ENCODE measurements at places on chromosomes 2 and 18.

DNA sequence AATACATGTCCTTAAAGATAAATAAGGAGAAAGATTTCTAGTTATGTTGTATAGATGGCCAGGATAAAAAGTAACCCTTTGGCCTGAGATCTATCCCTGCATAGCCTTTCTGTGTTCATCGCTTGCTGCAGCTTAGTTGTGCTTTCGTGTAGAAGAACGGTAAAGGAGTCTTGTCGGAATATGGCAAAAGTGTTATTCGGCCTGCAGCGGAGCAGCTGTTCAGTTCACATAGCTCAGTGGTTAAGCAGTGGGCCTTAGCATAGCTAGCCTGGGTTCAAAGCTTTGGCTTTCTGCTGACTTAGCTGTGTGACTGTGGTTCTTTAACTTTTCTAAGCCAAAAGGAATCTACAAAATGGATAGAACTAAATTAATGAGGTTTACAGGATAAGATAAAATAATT lies 55.4 kb downstream of the MALT1 start:
- no peak for DNase-seq

DNA sequence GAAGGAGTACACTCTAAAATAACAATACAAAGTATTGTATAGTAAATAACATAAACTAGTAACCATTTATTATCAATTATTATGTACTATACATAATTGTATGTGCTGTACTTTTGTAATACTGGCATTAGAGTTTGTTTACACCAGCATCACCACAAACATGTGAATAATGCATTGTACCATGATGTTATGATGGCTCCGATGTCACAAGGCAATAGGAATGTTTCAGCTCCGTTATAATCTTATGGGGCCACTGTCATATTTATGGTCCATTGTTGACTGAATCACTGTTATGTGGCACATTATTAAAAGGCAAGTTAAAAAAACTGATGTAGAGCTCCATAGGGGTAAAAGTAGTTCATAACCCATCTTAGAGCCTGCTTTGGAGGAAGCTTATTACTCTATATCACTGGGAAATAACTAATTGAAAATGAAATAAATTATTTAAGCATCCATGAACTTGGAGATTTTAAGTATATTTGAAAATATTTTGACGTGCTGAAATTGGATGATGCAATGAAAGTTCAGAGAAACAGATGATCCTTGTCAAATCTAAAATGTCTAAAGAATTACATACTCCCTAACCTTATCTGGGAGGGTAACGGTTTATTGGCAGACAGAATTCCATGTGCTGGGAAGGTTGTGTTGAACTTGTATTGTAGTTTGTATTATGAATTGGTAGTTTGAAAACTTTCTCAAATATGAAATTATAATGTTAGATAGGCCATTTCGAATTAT lies 2.4 kb downstream of the SKA1 start:
- no peak for DNase-seq

DNA sequence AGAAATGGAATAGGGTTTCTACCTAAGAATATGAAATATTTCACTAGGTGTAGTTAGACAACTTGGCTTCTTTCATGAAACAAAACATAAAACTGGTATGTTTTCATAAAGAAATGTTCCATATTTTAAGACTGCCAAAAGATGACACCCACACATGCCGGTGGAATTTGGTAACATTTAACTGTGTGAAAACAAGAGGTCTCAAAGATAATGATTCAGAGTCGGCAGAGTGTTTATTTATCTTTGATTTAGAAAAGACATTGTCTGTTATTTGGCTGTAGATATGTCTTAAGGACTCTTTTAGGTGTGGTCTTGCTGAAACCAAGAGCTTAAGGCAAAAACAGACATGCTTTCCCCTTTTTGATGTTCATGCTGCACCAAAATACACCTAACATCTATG lies 63.5 kb upstream of the FN1 start:
- DNase-seq = no peak

DNA sequence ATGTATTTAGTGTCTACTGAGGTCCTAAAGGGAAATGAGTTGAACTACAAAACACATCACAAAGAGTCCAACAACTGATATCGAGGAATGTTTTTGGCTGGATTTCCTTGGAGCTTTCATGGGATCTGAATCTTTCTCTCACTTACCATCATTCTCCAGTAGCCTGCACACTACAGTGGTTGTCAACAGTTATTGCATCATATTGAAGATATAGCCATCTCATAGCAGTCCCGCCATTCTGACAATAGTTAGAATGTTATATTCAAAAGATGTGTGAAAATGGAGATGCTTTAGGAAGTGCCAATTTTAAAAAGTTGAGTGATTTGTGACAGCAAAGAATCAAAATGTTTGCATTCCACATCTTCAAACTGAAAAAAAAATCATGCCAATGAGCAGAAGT lies 186.8 kb downstream of the DSC3 start:
- no peak for DNase-seq

DNA sequence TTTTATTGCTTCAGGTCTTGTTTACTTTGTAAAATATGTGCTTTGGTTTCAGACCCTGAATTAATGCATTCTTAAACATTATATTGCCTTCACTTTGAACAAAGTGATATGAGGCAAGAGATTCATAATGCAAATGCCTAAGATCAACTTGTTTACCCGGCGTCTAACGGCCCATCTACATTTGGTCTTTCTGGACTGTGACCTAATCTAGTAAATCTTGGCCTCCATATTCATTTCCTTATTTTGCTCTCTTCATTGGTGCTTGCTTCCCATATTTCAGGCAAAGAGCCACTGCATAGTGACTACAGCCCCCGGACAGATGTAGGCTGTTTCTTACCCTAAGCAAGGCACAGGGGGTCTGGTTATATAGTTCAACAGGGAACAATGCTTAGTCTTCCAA lies 53.0 kb upstream of the SLC39A10 start:
- no peak for DNase-seq

DNA sequence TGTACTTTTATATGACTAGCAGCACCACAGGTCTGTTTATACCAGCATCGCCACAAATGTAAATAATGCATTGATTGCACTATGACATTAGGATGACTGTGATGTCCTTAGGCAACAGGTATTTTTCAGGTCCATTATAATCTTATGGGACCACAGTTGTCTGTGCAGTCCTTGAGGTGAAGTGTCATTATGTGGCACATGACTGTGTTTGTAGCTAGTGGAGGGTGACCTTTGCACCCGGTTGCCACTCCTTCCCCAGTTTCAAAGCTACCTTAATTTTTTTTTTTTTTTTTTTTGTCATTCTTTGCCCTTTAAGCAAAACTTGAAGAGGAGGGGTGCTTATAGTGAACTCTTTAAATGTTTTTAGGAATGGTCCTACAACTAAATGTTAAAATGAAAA lies 386.4 kb downstream of the THSD7B start:
- no peak for DNase-seq

DNA sequence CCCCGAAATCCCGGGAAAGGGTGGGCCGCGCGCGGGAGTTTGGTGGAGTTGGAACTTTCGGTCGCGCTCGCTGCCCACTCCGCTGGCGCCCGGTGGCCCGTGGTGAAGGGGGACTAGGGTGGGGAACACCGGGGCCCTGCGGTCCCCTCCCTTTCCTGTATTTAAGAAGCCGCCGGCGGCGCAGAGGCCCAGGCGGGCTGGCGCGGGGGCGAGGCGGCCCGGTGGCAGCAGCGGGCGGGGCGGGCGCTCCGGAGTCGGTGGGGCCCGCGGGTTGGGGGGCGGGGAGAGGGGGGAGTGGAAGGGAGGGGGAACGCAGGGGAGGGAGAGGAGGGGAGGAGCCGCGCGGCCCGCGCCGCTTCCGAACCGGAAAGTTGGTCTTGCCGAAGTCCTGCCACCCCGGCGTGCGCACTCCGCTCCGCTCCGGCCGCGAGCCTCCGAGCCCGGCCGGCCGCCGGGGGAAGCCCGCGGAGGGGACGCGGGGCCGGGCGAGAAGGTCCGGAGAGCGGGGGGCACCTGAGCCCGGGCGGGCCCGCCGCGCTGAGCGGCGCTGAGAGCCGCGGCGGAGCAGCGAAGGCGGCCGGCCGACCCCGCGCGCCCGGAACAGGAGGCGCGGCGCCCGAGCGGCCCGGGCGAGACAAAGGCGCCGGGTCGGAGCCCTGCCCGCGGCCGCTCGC lies 425 bp upstream of the SALL3 start:
- DNase-seq = no peak

DNA sequence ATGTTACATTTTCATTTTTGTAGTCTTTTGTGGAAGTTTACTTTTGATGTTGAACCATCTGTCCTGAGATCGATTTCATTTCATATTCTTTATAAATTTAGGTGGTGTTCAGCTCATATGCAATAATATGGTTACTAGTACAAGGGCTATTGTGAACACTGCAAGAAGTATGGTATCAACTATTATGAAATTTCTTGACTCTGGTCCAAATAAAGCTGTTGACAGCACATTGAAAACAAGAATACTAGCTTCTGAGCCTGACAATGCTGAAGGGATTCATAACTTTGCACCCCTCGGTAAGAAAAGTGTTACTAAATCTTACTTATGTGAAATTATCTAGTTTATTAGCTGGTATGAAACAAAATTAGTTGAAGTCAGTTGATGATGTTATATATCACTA lies 124.9 kb upstream of the TTC27 start:
- no peak for DNase-seq

GRCh38 chr2:67560771-67561456 lies 163.8 kb downstream of the ETAA1 start:
- DNase-seq = no peak

DNA sequence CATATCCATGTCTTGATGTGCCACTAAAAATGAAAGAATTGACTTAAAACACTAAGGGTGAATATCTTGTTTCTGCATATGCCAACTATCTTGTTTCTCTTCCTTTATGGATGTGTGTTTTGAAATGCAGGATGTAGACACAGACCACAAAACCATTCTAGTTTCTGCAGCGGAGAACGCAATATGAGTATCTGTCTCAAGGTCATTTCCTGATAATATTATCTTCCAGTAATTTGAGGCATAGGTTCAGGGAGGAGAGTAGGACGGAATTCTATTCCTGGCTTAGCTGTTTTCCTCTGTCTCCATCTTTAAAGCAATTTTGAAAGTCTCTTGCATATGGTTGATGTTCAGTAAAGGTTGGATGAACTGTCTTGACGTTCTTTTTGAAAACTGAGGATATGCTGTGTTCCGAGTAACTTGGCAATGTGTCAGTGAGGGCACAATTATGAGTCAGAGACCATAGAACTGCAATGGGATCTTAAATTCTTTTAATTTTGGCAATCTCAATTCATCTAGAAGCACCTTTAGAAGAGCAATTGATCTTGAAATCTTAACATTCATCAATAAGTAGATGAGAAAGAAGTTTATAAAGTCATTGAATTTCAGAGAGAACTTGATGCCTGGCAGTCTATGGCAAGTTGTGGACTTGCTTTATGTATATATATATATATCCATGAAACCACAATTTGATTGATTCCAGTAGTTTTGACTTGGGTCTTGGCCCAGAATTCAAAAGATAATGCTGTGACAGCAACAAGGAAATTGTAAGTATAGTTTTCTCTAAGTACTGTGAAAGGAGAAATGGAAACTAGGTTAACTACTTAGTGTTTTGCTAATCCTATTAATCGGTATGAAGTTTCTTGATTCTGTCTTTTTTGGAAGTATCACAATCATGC lies 24.8 kb downstream of the RAB27B start:
- DNase-seq = no peak

GRCh38 chr2:227724394-227725039 lies at the start of gene SCYGR6:
SCYGR6 (minus strand) TSS chr2:227724757; CDS start chr2:227724757, 0 bp downstream.
- no peak for DNase-seq

GRCh38 chr2:70698847-70699246 lies 69.2 kb downstream of the ADD2 start:
- DNase-seq = no peak

DNA sequence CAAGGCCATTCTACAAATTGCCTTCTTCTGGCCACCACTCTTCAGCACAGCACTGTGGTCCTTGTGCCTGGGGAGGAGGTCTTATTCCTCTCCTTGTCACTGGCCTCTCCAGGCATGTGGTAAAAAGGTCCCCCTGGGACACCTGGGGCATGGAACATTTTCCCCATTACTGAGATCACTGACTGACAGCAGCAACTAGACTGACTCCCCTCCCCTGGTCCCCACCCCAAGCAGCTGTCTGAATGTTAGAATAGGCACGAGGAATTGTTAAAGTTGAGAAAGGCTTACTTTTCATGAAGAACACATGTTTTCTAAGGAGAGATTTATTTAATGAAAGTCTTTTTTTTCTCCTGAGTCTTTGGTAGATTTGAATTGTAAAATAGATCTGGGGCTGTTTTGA lies 39.5 kb upstream of the RTN4 start:
- no peak for DNase-seq

DNA sequence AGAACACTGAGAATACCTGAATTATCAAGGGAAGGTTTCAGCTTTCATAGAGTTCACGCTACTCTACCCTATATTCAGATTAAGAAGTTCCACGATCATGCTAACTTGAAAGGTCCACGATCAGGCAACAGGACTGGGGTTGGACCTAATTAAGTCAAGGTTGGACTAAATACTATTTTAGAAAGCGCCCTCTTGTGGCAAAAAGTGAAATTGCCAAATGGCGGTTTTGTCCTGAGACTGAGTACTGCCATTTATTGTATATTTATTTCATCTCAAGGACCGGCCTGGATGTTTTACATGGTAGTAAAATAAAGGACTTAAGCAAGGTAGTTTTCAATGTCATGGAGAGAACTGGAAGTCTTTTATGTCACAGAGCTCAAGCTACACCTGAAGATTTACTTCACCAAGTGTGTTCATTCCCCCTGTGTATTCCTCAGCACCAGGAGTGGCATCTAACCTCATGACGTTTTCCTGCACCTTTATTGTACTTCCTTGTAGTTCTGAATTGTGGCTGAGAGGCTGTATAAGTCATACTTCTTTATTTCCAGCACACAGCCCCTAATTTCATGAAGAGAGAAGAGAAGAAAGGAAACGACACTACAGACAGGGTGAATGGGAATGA lies 56.8 kb downstream of the SRD5A2 start:
- DNase-seq = peak; percentile 41

- no peak for DNase-seq
Observed at GRCh38 chr2:235278771-235279355, 215.0 kb upstream of the AGAP1 start.

DNA sequence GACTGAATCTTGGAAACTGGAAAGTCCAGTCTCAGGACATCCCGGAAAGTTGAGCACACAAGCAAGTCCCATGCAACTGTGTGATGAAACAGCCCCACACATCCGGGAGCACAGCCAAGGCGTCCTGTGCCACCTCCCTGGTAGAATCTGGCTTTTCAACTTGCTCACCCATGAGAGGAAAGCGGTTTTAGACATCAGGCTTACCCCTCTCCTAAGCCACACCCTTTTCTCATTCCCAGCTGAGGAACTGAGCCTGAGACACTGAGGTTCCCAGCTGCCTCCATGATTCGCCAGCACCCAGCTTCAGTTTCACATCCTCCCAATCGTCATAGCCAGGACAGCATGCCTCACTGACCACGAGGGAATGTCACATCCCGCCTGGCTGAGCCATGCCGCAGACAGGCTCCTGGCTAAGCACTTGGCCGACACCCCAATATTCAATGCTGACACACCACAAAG lies 60.3 kb downstream of the STEAP3 start:
- no peak for DNase-seq

- no peak for DNase-seq
Observed at GRCh38 chr2:164984428-164984827, 29.1 kb upstream of the SLC38A11 start.

GRCh38 chr2:79511320-79511951 lies 1.4 kb upstream of the CTNNA2 start:
- DNase-seq = no peak

Data from naive thymus-derived CD8-positive, alpha-beta T cell (primary cell).